Renal cortex interstitium (tissue), 15 donors: ENCODE measurements at places on chromosomes 1 and 21.
A peak's percentile ranks its signal among the peaks of the same experiment; 100 is the strongest.

GRCh38 chr1:236455243-236455642 is 61.2 kb downstream of the EDARADD start:
- DNase-seq, result no peak

DNA sequence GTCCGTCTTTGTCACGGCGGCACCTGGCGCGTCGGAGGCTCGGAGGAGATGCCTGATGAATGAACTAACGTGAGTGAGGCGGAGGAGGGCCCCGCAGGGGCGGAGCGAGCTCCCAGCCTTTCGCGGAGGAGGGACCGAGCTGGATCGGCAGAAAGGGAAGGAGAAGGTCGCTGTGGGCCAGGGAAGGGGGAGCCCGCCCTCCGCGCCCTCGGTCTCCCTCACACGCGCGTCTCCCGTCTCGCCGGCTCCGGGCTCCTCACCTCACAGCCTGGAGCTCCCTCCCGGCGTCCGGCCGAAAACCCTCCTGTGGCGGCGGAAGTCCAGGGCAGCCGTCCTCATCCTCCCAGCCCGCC is 519 bp downstream of the ZNF496 start:
- no peak for DNase-seq

- DNase-seq, result no peak
Observed at GRCh38 chr1:245682638-245683628, 528.1 kb downstream of the KIF26B start.

DNA sequence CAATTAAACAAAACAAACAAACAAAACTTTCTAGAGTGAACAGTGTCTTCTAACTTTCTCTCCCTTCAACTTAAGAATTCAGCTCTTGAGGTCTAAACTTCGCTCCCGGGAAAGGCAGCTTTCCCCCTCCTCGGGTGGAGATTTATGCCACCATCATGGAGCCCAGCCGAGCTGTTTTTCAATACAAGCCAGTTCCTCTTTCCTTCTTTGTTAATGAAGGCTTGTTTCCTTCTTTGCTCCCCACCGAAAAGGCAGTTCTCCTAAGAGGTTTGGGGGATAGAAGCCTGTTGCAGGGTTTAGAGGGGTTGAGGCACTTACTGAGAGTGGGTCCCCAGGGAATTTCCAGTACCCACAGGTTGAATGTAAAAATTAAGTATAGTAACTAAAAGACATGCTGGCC is 26.5 kb downstream of the OLIG1 start:
- DNase-seq, result no peak

- no peak for DNase-seq
Observed at GRCh38 chr1:148374101-148374500, 109.0 kb downstream of the PPIAL4G start.

DNA sequence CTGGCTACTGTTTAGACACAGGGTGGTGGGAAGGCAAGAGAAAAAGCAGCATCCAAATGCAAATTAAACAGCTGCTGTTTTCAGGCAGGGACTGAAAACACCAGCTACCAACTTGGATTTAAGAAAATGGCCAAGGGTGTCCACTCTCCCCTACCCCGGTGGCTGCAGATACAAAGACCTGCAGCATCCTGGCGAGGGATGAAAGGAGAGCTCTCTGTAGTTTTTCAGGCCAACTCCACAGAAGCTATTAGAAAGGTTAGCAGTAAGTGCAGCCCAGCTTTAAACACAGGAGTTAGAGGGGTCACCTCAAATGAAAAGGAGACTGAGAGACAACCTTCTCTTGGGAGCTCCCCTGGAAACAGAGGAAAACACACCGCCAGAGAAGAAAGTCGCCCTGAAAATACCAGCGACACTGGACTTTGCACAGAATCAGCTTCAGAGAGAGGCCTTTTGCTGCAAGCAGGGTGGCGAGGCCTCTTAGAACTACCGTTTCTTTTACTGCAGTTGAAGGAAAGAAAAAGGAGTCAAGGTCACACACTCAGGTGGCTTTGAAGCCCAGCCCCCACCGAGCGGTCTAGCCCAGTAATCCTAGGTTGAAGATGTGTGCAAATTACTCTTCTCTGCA is 74.4 kb upstream of the TIAM1 start:
- no peak for DNase-seq

DNA sequence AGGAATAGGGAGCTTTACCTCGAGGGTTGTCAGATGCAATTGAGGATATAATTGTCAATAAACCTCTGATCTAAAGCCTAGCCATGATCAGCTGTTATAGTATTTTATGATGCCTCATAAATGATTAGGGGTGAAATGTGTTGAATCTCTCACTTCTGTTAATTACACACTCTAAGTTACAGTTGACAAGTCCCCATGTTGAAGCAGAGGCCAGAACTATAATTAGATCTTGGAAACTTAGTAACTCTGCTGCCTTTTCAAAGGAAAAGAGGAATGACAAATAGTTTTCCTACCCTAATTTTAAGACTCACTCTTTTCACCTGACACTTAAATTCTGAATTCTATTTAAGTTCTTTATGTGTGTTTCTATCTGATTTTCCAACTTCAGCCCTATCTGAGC is 33.8 kb downstream of the CCSAP start:
- DNase-seq, result no peak

- DNase-seq, result no peak
Observed at GRCh38 chr1:212255705-212256307, 29.4 kb upstream of the PPP2R5A start.

DNA sequence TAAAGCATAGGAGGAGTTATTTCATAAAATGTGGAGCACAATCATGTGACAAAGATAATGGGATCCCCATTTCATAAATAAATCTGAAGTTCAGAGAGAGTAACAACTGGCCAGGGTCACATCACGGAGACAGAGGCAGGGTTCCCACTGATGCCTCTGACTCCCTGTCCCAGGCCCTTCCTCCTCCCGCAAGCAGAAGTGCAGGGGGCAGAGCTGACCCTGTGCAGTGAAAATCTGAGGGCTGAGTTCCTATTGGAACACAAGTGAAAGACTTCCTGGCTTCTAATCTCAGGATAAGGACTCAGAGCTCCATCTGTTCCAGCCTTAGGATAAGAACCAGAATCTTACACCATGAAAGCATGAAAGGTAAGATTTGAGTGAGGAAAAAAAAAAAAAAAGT is 22.0 kb downstream of the SELL start:
- no peak for DNase-seq

DNA sequence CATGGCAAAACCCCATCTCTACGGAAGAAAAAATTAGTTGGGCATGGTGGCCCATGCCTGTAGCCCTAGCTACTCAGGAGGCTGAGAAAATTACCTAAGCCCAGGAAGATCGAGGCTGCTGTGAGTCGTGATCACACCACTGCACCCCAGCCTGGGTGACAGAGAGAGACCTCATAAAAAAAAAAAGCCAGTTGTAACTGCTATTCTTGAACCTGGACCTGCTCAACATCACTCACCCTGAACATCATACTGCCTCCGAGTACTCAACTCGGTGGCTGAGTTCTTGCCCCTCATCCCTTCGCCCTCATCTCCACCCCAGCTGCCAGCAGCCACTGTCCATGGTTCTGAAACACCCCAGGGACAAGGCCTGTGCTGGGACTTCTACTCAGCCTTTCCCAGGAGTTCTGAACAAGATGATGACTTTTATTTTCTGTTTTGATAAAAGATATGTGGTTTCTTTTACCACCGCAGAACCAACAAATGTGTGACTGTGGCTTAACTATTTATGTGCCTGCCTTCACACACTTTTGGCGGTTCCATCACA is 5.4 kb upstream of the DISP3 start:
- no peak for DNase-seq

- no peak for DNase-seq
Observed at GRCh38 chr1:167082511-167083027, 7.6 kb downstream of the GPA33 start.

GRCh38 chr1:214552174-214552608 is 789 bp upstream of the PTPN14 start:
- DNase-seq, result peak; percentile 88

DNA sequence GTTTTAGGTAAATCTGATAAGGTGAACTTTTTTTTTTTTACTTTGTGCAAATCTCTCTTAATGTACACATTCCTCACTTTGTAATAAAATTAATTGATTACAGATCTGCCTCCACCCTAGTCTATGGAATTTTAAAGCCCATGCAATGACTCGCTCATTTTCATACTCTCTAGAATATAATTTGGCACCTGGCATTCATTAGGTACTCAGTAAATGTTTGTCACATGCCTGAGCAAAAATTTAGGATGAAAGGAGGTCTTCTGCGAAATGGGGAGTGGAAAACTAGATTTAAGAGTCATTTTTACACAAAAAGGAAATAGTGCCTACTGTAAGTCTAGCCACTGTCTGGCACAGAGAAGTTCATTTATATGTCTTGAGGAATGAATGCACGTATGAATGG is 350.1 kb downstream of the DPYD start:
- no peak for DNase-seq

- DNase-seq, result no peak
Observed at GRCh38 chr1:53413175-53414001, 45.8 kb upstream of the DMRTB1 start.

- DNase-seq, result no peak
Observed at GRCh38 chr1:83101406-83101805, 897.5 kb downstream of the TTLL7 start.

- DNase-seq, result no peak
Observed at GRCh38 chr1:77639056-77639455, 43.4 kb downstream of the ZZZ3 start.

GRCh38 chr1:165680303-165680702 is 18.1 kb downstream of the ALDH9A1 start:
- no peak for DNase-seq

DNA sequence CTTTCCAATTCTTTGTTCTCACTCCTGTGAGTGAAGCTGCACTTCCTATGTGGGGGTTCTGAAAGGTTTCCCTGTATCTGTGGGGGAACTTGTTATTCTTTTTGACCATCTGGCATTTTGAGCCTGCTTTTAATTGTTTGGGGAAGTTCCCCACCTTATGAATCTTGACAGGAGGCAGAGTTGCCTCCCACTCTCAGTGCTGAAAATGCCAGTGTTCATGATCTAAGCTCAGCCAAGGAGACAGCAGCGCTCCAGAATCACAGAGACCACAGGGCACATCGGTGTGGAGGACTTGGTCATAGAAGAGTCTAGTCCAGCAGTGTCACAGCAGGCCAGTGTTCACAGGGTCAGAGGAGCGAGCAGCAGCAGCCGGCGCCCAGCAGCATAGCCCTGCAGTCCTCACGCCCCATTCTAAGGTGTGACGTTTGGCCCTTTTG is 63.8 kb upstream of the PRDX6 start:
- DNase-seq, result no peak

DNA sequence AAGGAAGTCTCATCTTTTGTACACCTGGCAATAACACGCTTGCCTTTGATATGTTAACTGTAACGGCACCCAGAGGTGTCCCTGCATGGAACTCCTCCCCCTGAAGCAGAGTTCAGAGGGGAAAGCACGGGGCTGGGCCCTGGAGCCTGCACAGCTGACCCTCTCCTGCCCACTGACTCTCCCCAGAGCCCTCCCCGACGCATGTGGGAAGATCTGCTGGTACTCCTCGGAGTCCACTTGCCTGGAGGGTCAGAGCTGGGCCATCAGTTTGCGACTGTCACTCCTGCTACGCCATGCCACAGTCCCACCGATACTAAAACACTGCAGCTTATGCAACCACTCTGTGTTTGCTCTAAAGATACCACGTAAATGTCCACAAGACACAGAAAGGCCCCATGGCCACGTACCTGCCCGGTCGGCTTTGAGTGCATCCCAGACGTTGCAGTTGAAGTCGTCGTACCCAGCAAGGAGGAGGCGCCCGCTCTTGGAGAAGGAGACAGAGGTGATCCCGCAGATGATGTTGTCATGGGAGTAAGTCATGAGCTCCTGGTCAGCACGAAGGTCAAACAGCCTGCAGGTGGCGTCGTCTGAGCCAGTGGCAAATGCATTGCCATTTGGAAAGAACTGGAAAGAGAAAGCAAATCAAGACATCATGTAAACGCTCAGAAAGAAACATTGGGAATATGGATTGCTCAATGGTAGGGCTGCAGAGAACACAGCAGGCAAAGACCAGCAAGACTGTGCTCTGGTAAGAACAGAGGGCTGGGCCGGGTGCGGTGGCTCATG is 10.6 kb upstream of the NADK start:
- DNase-seq, result no peak

DNA sequence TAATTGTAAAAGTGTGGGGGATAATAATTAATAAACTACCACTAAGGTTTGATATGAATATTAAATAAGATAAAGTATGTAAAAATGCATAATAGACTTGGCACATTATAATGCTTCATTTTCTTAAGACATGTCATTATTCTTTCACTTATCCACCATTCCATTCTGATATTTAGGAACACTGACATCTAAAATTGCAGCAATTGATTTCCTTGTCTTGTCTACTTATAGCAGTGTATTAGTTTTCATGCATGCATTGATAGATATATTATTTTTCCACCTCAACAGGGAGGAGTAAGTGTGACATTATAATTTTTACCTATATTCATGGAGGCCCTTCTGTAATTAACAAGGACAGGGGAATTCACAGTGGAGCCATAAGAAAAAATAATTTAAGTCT is 41.6 kb upstream of the RGS4 start:
- no peak for DNase-seq

DNA sequence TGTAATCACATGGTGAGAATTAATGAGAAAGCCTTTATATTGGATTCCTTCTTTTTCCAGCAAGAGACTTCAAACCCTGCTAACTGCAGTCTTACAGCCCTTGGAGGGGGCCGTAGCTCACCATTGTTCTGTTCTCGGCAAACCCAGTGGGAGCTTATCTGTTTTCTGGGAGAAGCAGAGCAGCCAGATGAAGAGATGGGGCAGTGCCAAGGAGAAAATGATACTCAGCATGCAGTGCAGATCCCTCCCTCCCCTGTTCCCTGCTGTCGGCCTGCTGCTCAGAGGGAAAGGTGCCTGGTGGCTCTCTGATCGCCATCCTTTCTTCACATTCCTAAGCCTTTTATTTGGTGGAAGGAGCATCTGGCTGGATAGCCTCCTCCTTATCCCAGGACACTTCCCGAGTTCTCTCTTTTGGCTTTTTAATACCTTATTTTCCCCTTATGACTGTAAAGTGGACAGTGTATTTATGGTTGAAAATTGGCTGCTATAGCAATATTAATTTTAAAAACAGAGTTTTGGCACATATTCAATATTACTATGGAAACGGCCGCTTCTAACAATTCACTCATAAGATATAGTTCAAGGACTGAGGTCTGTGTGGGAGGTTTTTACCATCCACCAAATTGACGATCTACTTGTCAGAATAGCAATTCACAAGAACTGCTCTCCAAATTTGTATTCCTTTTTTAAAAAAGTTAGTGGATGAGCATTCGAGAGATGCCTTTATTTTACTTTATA is 203.4 kb downstream of the CRB1 start:
- no peak for DNase-seq

GRCh38 chr1:43659212-43660166 is 9.5 kb downstream of the KDM4A start:
- no peak for DNase-seq

- no peak for DNase-seq
Observed at GRCh38 chr1:231719485-231720183, 93.0 kb downstream of the DISC1 start.

DNA sequence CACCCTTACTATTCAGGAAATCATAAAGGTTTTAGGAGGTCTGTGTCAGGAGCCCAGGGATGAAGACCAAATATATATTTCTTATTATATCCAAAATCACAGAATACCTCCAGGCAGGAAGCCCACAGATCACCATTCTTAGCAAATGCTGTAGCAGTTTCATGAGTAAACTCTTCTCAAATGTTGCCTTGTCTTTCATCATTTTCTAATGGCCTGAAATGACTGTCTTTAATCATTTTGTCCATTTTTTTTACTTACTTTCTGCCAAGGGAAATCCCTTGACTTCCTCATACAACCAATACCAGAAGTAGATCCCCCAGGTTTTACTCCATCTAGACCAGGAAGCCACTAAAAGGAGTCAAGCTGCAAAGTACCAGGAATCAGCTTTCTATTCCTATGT is 32.4 kb downstream of the PSMG1 start:
- DNase-seq, result no peak
